ENCODE measurements at places on chromosomes 2 and 18.

GRCh38 chr18:46794607-46795006 lies 37.8 kb upstream of the ST8SIA5 start:
- DNase-seq: no peak

GRCh38 chr2:30733876-30734520 lies 73.2 kb downstream of the CAPN13 start:
- no peak for DNase-seq

DNA sequence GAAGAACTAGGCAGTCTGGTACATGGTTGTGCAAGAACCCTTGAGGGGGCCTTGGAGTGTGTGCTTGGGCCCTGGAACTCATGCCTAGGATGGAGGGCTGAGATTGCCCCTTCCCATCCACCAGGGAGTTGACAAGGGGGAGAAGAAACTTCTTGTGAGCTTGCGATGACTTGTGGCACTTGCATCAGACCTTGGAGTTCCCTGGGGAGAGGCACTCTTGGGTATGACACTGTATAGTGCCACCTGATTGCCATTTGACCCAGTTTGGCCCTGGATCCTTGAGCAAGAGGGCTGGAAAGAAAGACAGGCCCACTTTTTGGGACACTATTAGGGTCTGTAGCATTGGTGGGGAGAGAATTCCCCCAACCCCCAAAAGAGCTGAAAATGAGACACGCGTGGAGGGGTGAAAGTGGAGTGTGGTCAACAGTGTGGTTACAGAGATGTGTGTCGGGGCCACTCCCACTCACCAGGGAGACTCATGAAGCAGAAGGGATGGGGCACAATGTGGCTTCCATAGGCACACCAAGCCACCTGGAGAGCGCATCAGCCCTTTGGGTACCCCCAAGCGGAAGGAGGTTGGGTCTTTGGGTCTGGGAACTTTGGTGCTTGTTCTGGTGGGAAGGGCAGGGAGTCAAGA lies 101.3 kb downstream of the MSH2 start:
- no peak for DNase-seq

GRCh38 chr2:169065422-169065821 lies 3.9 kb upstream of the DHRS9 start:
- no peak for DNase-seq

DNA sequence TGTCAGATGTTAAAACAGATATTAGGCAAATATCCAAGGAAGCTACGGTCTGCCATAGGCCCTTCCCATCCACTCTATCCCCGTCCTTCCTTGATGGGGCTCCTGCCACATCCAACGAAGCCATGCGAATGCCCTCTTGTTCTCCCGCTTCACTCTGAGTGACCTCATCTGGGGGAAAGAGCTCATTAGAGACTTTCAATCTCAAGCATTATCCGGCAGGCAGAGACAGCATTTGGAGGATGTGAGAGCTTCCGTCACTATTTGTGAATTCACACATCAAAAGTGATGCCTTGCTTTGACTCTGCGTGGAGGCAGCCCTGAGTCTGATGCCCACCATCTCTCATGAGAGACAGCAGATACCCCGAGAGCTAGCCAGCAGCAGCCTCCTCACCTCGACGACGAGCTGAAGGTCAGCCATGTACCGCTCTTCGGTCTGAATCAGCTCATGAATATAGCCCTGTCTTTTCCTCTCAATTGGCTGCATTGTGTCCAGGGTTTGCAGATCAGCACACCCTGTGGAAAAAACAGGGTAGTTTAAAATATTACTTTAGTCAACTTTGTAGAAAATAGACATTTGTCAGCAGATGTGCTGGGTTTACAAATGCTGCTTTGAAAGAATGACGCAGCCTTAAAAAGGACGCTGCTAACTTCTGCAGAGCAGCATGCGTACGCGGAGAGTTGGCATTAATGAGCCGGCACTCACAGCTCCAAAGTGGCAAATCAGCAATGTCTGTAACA lies 45.9 kb downstream of the FAM228A start:
- no peak for DNase-seq

DNA sequence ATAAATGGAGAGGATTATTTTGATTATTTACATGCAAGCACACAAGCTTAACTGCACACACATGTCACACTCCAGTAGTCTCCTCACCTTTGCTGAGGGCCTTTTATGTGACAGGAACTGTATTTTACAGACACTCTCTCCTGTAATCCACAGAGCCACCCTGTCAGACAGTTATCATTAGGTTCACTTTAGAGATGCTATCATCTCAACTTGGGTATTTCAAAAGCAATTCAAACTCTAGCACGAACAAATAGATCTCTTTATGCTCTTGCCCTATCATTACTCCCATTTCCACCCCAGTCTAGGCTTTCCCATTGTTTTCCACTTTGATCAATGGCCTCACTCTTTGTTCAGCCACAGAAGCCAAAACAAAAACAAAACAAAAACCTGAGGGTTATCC lies 281.2 kb upstream of the EPHA4 start:
- DNase-seq: no peak

- no peak for DNase-seq
Observed at GRCh38 chr2:230648356-230648755, 64.3 kb upstream of the CAB39 start.

DNA sequence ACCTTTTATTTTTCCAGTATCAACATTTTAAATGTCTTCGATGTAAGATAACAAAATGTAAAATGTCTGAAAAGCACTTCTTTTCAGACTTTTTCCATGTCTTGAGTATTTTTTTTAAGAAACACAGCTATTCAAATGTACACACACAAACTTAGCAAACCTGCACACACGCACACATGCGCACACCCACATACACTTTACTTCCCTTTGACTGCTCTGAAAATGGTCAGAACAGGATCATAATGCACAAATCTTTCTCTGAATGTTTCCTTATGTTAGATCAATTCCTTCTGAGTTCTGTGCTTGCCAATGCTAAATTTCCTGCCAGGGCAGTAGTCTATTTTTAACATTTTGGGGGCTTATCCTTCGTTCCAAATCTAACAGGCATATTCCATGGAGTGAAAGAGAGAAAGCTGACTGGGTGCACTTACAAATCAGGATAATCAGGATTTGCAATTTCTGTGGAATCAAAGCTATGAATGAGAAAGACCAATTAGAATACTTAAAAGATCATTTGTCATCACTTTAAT lies 136.3 kb downstream of the ZEB2 start:
- no peak for DNase-seq

GRCh38 chr2:197934934-197935289 lies 130.5 kb downstream of the PLCL1 start:
- DNase-seq: no peak

GRCh38 chr2:217160103-217160743 lies 300.4 kb upstream of the TNP1 start:
- no peak for DNase-seq

DNA sequence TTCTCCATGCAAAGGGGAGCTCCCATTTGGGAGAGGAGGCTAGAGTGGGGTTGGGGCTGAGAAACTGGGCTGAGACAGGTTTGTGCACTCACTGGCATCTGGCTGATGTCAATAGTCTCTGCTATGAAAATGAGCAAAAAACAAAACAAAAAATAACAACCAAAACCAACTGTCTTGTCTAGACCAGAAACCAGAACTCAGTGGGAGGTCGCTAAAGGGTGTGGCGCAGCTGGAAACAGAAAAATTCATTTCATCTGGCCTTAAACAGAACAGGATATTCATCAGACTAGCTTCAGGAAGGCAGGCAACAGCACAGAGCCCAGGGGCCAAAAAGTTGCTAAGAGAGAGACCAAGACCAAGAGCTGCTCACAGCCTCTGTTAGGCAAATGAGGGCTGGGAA lies 126.1 kb downstream of the THNSL2 start:
- DNase-seq: no peak

DNA sequence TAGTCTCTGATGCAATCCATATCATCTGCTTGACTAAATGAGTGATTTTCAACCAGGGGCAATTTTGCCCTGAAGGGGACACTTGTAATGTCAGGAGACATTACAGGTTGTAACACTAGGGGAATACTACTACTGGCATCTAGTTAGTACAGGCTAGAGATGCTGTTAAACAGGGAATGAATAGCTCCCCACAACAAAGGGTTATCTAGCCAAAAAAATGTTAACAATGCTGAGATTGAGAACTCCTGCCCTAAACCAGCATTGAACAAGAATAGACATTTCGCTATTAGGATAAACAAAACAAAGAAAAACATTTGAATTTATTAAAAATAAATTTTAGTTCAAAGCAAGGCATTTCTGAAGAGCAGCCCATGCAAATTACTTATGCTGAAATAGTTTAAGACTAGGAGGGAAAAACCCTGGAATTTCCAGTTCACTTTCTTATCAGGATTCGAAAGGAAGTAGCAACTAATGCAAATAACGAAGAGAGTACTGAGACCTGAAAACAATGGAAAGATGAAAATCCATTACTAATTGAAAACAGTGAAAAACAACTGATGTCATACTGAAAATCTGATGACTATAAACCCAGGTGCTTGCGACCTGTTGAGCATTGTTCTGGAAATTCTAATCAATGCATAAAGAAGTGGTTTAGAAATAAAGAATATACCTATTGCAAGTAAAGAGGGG lies 53.1 kb downstream of the CAB39 start:
- no peak for DNase-seq

- DNase-seq: no peak
Observed at GRCh38 chr2:12199491-12200211, 453.2 kb downstream of the LPIN1 start.

DNA sequence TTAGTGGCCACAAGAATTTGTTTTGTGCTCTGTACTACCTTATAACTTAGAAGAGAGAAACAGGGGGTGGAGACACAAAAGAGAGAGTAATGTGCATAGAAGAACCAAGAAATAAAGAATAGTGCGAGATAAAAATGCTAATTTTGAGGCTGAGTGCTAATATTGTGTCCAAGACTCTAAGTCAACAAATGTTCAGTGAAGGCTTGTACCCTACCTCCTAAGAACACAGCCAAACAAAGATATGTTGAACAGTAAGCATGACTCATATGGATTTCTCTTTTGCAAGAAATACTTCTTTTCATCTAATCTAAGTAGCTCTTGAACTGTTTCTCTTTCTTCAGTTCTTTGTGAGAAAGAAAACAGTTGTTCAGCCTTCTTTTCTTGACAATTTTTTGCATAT lies 45.2 kb downstream of the GAREM1 start:
- peak; percentile 30 for DNase-seq

- no peak for DNase-seq
Observed at GRCh38 chr2:237190966-237191713, 105.5 kb downstream of the COPS8 start.

- no peak for DNase-seq
Observed at GRCh38 chr2:191789796-191790195, 57.1 kb downstream of the CAVIN2 start.

- no peak for DNase-seq
Observed at GRCh38 chr2:2523461-2524347, 192.6 kb upstream of the MYT1L start.

DNA sequence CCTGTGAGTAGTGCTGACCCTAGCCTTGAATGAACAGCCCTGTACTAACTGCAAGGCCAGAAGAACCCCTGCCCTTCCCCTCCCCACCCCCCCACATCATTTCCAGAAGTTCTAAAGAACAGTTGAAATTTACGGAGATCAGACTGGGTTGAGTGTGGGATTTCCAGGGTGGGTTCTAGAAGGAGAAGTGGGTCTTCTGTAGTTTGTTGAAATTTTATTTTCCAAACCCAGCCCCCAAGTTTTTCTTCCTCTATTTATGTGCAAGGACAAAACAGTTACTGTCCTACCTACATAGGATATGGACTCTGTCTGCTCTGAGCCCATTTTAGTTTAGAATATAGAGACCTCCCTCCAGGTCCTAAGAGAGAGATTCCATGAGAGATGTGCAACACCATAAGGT lies 26.3 kb upstream of the CASP10 start:
- DNase-seq: no peak

- no peak for DNase-seq
Observed at GRCh38 chr18:29512203-29512602, 1335.3 kb upstream of the CDH2 start.

GRCh38 chr2:104430359-104430740 lies 423.6 kb upstream of the POU3F3 start:
- DNase-seq: no peak

DNA sequence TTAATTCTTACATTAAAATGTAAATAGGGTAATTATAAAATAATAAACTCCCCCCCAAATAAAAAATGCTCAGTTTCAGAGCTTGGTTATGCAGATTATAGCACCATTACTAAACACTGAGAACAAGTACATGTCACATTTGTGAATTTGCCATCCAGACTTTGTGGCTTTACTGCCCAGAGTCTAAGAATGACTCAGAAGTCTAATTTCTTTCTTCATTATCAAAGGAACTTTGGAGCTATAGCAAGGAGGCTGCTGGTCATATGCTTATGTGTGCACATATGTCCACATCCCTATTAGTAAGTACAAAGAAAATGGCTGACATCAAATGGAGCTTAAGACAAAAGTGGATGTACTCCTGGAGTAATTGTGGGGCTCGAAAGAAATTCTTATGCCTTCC lies 248.5 kb upstream of the SESTD1 start:
- DNase-seq: no peak

- no peak for DNase-seq
Observed at GRCh38 chr2:191740759-191741158, 62.8 kb downstream of the NABP1 start.
